ENCODE measurements at places on chromosomes 1 and 21.

DNA sequence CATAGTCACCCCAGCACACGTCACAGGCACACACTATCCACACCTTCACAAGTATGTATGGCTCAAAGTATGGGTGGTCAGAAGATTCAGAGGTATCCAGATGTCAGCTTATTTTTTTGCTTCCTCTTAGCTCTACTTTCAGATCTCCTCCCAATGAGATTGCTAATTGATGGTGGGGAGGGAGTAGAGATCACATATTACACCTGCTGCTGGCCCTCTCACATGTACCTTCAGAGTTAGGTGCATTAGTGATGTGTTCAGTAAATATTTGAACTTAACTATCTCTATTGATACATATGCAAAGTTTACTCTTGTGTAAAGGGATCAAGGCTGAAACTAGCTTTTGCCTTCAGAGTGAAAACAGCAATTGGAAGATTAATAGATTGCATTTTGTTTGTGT is 262.6 kb downstream of the PCP4 start:
- no peak for DNase-seq

GRCh38 chr1:167849666-167850065 is 64.3 kb downstream of the ADCY10 start:
- peak; percentile 59 for DNase-seq

DNA sequence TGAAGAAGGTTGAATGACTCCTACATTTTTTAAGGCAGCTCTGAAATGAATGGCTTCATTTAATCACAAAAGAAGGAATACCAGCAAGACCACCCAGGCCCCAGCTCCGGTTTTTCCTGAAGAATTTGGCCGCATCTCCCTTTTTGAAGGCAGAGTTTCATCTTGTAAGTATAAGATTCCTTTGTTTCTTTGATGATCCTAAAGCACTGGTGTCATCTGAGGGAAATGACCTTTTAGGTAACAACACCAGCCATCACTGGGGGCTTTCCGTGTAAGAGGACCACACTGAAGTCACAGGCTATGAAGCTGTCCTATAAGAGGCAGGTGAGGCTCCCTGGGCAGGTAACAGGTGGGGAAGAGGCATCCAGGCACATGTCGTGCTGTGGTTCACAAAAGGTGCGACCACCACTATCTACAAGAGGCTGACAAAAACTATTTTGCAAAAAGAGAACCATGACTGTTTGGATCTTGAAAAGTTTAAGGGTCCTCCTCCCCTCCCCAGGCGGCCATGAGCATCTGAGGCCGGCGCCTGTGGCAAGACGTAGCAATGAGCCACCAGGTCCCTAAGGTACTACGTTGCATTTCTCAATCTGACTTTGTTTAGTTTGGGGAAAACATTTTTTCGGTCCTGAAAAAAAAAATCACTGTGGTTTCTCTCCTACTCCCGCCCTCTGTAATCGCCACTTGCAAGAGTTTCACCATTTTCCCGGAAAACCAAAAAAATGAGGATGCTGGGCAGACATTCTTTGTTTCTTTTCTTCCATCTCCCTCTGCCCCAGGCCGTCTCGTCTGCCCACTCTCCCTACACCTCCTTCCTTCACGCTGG is 46.3 kb upstream of the IRF2BP2 start:
- DNase-seq, result no peak

GRCh38 chr1:50105433-50105832 is 3.3 kb upstream of the ELAVL4 start:
- no peak for DNase-seq
